Inflammatory macrophage (primary cell): ENCODE measurements at places on chromosomes 16 and 17.
A peak's percentile ranks its signal among the peaks of the same experiment; 100 is the strongest.

GRCh38 chr17:60601447-60602384, 1.7 kb downstream of the PPM1D start:
- DNase-seq: peak; percentile 60

- DNase-seq: no peak
Measured at GRCh38 chr17:39147221-39148185, 3.9 kb downstream of the PLXDC1 start.

DNA sequence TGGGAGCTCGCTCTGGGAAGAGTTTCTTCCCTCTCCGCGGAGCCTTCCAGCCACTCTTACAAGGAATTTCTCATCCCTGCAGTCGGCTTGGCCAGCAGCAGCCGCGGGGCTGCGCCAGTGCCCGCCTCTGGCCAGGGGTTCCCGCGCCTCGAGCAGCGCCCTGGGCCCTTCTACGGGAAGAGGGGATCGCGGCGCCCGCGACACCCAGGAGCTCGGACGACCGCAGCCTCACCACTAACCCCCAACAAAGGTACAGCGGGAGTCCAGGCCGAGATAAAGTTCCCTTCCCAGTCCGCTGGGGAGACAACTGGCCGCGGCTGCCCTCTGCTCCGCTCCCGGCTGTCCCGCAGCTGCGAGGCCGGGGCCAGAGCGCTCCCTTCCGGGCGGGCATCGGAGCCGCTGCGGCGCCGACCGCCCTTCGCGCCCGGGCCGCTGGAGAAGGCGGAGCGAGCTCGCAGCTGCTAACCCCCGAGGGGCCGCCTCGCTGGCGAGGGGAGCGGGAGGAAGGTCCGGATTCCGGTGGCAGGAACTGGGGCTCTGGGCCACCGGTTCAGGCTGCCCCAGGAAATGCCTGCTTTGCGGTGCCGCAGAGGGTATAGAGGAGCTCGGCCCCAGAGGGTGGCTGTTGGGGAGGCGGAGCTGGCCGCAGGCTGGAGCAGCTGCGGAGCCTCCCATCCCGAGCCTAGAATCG, 3.6 kb upstream of the HS3ST3B1 start:
- DNase-seq: peak; percentile 48

GRCh38 chr16:49524216-49524946, 150.8 kb downstream of the C16orf78 start:
- no peak for DNase-seq

DNA sequence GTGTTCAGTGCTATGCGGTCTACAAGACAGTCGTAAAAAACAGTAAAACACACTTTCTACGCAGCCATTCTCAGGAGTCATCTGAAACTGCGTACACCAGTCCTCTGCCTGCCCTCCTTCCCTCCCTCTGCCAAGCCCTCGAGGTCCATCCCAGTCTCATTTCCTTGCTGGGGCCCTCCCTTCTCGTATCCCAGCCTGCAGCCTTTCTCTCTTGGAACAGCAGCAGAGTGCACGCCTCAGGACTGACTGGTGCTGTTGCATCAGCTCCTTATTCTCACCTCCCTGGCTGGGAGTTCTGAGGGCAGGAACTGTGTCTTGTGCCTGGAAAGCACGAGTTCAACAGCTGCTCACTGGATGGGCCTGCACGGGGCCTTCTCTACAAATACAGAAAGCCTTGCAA, 12.5 kb downstream of the FAHD1 start:
- no peak for DNase-seq

DNA sequence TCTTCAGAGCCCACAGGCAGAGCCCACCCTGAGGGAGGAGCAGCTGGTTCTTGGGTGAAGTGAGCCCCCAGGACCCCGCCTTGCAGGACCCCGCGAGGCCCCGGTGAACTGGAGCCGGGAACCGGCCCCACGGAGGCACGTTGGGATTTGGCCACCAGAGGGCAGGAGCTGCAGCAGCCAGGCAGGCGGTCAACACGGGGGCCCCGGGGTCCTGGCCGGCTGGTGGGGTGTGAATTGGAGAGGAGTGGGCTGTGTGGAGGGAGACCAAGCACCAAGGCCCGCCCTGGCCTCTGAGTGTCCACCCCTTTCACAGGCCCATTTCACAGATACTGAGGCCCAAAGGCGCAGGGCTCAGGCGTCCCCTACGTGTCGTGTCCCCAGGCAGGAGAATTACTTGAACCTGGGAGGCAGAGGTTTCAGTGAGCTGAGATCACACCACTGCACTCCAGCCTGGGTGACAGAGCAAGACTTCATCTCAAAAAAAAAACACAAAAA, 2.2 kb downstream of the DPEP1 start:
- DNase-seq: peak; percentile 5

- no peak for DNase-seq
Measured at GRCh38 chr17:68195667-68196393, 52.0 kb upstream of the AMZ2 start.

GRCh38 chr17:83179374-83179773, 100.0 kb downstream of the METRNL start:
- DNase-seq: no peak

GRCh38 chr16:54073356-54073755, 213.2 kb downstream of the IRX3 start:
- DNase-seq: no peak

DNA sequence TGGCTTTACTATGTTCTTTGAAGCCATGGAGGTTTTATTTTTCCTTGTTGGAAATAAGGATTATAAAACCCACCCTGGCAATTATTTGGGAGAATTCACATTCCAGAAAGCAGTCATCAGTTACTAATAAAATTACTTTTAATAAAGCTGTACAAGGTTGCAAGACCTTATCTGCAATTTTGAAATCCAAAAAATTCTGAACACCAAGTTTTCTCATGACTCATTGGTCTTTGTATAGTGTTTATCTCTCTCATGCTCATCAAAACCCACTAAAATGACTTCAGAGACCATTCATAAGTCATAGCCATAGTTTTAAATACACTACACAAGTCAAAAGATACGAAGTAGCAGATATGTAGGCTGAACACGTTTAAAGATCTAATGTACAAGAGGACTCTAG, 6.0 kb upstream of the KRT38 start:
- DNase-seq: no peak

GRCh38 chr17:45325810-45326209, 9.0 kb upstream of the MAP3K14 start:
- DNase-seq: no peak

DNA sequence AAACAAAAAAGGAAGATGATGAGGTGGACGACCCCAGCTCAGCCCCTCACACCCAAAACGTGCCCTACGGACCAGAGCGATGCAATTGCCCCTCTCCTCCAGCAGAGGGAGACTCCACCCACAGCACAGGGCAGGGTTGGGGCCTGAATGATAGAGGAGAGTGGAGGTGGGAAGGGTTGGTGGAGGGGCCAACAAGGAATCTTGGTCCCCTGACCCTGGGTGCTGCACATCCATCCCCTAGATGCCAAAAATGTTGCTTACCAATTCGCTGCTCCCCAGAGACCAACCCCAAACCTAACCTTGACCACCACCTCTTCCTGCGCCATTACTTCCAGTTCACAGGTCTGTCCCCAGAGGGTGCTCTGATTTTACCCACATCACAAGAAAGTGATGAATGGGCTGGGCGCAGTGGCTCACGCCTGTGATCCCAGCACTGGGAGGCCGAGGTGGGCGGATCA, 12.9 kb downstream of the P2RX5 start:
- DNase-seq: peak; percentile 42

DNA sequence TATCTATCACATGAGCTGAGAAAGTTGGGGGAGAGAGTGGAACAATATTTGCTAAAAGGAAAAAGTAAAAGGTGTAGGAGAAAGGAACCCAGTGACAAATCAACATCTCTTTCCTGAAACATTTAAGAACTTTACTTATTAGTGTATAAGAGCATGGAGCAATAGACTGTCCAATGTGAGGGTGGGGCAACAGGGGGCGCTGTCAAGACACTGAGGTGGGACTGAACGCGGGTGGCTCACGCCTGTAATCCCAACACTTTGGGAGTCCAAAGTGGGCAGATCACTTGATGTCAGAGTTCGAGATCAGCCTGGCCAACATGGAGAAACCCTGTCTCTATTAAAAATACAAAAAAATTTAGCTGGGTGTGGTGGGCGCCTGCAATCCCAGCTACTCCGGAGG, 21.2 kb downstream of the PCTP start:
- DNase-seq: no peak

GRCh38 chr17:76013377-76013932, 12.8 kb downstream of the CDK3 start:
- no peak for DNase-seq

GRCh38 chr17:82037092-82037888, at the start of gene DCXR:
Gene DCXR (minus strand): TSS chr17:82037697. CDS start chr17:82037682, 15 bp downstream.
- DNase-seq: peak; percentile 96

DNA sequence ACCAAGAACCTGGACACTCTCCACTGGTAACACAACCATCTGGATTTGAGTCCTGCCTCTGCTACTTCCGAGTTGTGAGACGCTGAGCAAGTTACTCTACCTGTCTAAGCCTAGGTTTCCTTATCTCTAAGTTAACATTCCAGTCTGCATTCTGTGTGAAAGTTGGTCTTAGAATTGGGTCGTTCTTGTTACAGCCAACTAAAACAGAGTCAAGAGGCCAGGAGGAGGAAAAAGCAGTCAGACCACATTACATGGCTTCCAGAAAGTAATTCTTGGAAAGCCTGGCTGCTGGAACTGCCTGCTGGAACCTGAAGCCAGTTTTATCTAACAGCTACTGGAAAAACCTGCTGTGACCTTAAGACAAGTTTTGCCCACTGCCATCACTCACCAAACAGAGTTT, 38.4 kb upstream of the XYLT1 start:
- no peak for DNase-seq

DNA sequence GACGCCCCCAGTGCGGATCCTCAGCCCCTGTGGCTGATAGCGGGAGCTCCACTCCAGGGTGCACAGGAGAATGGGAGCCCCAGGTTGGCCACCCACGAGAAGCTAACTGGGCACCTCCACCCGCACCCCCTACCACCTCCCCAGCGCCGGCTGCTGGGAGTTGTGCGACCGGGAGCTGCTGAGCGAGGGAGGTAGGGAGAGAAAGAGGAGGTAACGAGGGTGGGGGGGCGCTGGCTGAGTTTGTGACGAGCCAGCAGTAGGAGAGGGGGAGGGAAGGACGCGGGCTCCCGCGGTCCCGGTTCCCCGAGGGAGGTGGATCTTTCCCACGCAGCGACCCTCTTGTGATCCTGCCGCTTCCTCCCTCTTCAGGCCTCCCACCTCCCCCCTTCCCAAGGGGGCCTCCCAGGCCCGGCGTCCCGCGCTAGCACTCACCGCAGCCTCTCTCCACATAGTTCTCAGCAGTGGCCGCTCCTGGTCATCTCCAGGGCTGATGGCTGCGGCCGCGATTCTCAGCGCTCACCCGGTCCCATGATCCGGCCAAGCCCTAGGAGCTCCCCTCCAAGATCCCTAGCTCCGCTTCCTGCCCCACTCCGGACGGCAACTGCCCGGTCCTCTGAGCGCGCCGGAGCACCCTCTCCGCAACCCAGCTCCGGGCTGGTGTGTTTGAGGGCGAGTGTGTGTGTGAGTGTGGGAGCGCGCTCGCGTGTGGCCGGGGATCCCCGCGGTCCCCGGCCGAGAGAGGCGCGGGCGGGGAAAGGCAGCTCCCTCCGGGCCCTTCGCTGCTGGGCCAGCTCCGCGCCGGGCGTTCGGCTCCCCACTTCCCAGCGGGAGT, at the start of gene GRIN2A:
TSS of gene GRIN2A (minus strand) at position 207 of the 832 bp plus-strand sequence. CDS start 2,017 bp downstream, outside the sequence.
- DNase-seq: no peak

- no peak for DNase-seq
Measured at GRCh38 chr16:30011714-30012504, 1.1 kb upstream of the DOC2A start.

GRCh38 chr17:49659661-49660382, 18.1 kb downstream of the SPOP start:
- no peak for DNase-seq

GRCh38 chr17:81118308-81119221, 46.7 kb upstream of the PVALEF start:
- no peak for DNase-seq

GRCh38 chr17:4965311-4965986, 2.2 kb downstream of the SPAG7 start:
- DNase-seq: no peak

- DNase-seq: no peak
Measured at GRCh38 chr17:39166437-39167335, 725 bp upstream of the ARL5C start.

- DNase-seq: no peak
Measured at GRCh38 chr17:82240506-82241182, 11.8 kb downstream of the SLC16A3 start.

DNA sequence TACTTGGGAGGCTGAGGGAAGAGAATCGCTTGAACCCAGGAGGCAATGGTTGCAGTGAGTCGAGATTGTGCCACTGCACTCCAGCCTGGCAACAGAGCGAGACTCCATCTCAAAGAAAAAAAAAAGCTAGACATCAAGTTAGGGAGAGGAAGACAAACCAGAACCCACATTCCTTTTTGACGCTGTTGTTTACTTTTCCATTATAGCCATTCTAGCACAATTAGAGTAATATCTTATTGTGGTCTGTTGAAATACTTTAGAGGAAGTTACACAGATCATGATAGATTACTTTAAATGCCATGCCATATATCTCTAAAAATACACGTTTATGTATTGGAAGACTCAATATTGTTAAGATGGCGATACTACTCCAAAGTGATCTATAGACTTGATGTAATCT, 16.5 kb upstream of the ABCC1 start:
- peak; percentile 22 for DNase-seq

GRCh38 chr16:11303405-11304138, 22.4 kb upstream of the PRM1 start:
- no peak for DNase-seq

DNA sequence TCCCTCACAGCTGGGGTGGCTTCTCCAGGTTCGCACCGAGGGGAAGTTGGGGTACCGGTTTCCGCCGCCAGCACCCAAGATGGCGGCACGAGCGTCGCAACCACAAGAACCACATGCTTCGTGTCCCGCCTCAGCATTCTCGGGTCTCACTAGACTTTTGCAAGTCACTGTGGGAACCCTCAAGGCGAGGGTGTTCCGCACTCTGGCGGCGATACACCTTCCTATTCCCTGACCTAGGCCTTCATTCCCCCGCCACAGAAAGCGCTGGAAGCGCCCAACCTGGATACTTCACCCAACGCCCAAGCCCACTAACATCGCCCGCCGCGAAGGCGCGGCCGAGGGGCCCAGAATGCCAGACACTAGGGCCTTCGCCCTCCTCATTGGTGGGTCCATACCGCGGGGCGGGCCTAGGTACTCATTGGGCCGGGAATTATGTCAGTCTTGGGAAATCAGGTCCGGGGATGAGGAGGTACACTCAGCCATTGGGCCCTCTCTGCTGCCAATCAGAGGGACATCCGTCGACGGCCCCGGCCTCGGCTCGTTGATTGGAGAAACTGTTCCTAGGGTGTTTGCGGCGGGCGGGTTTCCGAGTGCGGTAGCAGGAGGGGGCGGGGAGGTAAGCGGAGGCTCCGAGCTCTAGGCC, at the start of gene NFE2L1:
TSS of gene NFE2L1 (plus strand) at position 619 of the 643 bp plus-strand sequence. CDS start 2,760 bp downstream, outside the sequence.
- DNase-seq: peak; percentile 99
